ENCODE measurements at places on chromosomes 11 and 22.
A peak's percentile ranks its signal among the peaks of the same experiment; 100 is the strongest.

GRCh38 chr11:93542811-93543229, 371 bp downstream of the SMCO4 start:
- no peak for DNase-seq

DNA sequence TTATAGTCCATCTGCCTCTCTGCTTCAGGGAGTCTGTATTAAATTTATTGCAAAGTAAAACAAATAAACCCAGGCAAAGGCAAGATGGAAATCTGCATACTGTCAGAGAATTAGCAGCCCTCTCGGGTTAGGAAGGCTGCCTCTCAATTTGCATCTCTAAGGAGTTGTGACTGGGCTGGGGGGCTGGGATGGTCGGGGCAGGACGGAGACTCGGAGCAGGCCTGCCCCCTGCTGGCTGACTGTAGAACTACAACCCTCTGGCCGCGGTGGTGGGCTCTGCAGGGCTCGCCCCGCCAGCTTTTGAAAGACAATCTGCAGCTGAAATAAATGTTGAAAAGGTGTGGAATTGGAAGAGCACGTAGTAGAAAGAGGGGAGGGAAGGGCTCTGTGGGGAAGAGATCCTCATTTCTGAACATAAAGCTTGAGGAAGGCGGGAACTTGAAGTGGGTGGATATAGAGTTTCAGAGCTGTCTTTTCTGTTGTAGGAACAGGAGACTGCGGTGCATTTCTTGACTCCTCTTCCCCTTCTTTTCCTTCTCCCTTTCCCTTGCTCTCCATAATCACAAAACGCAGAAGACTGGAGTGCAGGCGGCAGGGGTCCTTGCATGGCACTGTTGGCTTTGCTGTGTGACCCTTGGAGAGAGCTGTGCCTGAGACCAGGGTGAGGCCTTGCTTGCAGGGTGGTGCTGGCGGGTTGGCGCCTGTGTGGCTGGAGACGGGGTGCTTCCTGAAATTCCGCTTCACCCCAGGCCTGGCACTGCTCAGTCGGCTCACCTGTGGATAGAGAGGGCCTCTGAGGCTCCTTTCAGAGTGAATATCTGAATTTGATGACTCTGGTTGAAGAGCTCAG, 22.6 kb upstream of the PKNOX2 start:
- DNase-seq, result peak; percentile 55

GRCh38 chr22:43135565-43135964, 7.6 kb downstream of the MCAT start:
- no peak for DNase-seq

- DNase-seq, result no peak
Measured at GRCh38 chr11:15896530-15896929, 459.8 kb downstream of the SOX6 start.

DNA sequence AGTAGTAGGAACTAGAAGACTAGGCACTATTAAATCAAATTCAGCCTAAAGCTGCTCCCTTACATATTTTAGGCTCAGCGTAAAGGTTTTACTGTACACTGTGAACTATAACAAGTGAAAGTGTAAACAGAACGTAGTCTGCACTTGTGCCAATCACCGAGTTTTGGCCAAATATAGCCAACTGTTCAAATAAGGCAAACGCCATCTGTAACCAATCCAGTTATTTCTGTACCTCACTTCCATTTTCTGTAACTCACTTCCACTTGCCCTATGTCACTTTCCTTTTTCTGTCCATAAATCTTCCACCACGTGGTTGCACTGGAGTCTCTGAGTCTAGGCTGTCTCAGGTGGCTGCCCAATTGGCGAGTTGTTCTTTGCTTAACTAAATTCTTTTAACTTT, 2132.2 kb downstream of the LRRC4C start:
- DNase-seq, result no peak

DNA sequence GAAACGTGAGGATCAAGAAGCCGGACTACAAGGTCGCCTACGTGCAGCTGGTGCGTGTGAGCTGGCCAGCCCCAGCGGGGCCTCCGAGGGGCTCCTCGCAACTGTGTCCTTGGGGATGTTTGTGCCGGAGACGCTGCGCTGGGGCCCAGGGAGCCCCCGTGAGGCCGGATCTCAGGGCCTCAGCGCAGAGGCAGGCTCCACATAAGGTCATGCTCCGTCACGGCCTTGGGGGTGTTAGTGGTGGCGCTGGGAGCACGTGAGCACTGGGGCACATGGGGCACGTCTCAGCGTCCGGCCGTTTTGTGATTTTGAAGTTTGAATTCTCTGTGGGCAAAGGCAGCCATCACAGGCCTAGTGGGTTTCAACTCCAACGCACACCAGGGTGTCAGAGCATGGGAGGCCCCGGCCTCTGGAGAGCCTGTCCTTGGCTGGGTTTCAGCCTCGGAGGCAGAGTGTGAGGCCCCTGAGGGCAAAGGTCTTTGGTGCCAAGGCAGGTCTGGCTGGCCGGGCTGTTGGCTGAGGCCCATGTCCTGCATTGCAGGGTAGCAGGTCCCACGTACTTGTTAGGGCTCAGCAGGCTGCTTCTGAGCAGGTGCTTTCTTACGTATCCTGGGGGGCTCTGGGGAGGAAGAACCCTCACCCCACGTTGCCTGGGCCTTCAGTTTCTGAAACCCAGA, 5.8 kb downstream of the MRPL23 start:
- no peak for DNase-seq

DNA sequence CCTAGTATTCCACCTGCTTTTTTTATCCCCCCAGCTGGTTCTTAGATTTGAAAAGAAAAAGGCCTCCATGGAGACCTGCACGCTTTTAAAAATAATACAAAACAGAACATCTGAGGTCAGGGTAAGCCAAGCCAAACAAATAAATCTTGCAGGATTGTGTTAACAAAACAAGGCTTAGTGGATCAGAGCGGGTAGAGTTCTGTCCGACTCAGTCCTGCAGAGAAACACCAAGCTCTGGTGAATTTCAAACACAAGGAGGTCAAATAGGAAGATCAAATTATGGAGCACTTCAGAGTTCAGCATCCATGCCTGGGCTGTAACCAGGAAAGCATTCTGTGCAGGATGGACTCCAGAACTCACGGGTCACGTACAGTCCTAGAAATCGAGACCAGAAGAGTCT, 86.9 kb downstream of the SYN3 start:
- DNase-seq, result no peak

GRCh38 chr11:87300640-87301380, 263.1 kb downstream of the TMEM135 start:
- no peak for DNase-seq

DNA sequence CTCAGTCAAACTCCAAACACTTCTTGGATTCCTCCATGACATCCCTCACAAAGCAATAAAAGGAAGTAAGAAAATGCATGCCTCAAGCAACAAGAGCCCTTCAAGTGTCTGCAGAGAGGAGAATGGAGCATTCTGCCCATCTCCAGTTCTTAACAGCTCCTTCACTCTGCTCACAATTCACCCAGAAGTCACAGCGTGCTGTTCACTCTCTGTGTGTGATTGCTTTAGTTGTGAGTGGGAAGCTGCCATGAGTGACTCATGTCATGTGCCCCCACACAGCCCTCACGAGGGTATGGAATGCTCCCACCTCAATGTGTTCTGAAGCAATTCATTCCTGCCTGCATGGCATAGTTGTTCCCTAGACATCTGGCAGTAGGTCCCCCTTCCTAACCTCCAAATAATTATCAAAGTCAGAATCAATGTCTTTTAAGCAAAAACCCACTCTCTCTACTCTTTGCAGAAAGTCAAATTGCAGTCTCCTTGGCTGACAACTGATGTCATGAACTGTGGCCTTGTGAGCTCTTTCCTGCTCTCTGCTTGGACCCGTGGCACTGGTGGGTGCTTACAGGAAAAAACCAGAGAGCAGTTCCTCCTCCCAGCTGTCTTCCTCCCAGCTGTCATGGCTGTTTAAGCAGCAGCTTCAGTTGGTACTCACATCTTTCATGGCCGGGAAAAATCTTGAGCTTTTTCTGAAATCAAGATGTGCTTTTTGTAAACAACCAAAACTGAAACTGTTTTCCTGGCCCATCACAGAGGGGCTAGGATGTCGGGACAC, 112.1 kb upstream of the SPON1 start:
- DNase-seq, result no peak

- DNase-seq, result no peak
Measured at GRCh38 chr11:116501728-116502127, 271.1 kb downstream of the BUD13 start.

- DNase-seq, result no peak
Measured at GRCh38 chr11:123892031-123892430, 6.6 kb upstream of the TMEM225 start.

DNA sequence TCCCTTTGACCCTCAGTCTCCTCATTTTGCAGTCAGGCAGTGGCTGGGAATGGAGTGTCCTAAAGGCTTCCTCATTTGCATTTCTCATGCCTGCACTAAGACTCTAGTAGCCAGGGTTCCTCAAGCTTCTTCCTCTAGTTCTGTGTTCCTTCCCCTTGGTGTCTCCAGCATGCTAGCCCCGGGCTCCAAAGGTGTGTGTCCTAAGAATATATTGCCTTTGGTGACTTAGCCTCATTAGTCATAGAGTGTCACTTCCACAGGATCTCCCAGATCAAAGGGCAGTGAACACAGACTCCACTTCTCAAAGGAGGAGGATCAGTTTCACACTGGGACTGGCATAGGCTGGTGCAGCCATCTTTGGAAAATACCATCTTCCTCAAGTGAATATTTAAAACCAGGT, 21.4 kb upstream of the ACER3 start:
- DNase-seq, result peak; percentile 43

DNA sequence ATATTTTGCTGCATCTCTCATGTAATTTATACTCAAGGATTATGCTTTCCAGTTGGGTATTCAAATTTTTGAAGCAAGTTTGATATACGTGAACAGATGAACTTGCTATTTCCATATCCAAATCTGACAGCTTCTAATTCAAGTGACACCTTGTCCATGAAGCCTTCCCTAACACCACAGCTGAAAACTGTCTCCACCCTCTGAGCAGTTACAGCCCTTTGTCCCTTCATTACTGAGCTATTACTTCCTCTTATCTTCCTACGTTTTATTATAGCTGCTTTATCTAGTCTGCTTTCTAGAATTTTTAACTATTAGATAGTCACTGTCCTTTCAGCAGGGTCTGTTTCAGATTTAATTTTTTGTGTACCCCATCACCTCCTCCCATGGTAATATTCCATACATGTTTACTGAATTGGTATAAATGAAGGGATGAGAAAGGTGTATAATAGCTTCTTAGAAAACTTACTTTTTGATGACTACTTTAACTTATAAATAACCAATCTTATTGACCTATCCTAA, 13.3 kb upstream of the PRSS23 start:
- DNase-seq, result no peak

GRCh38 chr11:76131671-76132631, 74.4 kb downstream of the WNT11 start:
- no peak for DNase-seq

GRCh38 chr22:22776121-22776520, 111.5 kb upstream of the IGLL5 start:
- DNase-seq, result no peak

DNA sequence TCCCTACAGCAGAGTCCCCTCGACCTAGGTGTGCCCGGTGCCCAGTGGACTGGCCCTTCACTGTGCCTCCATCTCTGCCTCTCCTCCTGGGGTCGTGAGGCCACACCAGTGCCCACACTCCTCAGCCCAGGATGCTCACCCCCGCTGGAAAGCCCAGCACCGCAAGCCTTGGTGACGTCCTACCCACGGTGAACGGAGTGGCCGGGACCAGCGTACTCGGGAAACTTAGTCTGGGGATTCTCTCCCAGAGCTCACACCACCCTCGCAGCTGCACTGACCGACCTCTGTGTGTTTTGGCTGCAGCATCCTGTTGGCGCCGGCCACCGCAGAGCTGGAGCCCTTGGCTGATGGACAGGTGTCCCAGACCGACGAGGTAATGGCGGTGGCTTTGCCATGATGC, 35.5 kb upstream of the KRTAP5-7 start:
- no peak for DNase-seq

DNA sequence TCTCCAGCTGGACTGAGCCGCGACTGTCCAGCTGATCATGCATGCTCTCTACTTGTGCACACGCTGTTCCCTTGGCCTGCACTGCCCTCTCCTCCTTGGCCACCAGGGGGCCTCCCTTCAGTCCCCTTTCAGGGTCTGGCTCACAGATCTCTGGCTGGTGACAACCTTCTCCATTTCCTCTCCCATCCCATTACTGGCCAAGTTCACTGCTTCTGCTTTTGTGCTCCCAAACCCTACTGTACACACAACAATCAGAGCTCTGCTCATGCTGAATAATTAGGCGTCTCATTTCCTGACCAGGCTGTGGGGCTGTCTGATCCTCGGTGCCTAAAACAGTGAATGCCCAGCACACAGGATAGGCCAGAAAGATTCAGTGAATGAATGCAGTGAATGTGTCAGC, 224.0 kb upstream of the NARS2 start:
- DNase-seq, result peak; percentile 71

- DNase-seq, result peak; percentile 58
Measured at GRCh38 chr22:35842954-35843353, 125.3 kb downstream of the APOL5 start.

DNA sequence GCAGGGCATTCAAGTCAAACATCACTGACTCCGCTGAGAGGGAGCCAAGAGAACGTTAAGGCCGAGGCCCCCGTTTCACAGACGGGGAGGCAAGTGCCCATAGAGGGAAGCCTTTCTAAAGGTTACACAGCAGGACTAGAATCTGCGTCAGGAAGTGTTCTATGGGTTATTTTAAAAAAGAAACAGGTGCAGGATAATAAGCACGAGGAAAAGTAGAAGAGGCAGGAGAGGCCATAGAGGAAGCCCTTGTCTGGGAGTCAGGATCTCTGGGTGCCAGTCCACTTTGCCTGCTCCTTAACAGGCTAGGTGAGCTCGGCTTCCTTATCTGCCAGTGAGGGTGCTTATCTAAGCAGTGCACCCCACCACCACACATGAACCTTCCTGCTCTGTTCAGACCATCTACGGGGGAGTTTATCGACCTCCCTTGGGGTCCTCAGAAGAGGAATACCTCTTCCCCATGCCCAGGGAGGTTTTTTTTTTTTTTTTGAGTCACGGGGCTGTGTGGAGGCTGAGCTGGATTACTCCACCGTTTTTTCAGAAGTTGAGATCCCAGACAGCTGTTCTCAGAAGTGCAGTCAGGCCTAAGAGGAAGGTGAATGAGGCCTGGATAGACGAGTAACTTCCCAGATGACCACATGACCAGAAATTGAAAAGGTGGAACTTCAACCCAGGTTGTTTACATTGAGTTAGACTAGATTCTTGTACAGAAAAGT, 1.2 kb upstream of the FCHSD2 start:
- DNase-seq, result peak; percentile 38

GRCh38 chr11:100119176-100119575, 567.9 kb upstream of the ARHGAP42 start:
- no peak for DNase-seq

DNA sequence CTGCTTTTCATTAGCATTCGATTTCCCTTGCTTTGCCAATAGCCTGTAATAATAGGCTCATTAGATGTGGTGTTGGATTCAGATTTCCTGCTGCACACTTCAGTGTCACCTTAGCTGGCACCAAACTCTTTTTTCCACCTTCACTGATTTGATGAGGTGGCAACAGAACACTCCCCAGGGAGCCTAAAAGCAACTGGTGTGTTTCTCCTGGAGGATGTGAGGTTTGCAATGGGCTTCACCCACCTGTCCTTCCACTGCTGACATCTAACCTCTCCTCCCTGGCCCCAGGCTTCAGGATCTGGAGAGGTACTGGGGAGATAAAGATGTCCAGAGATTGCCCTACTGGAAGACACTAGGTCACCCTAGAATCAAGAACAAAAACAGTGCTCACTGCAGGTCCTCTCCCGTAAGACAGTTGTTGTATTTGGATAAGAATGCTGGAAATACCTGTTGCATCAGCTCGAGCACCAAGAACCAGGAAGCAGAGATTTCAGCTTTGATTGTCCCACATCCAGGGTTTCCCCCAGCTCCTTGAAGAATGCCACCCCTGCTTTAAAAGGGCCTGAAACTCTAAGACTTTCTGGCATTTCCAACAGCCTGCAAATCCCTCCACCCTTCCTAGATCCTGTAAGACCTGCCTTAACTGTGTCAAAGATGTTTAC, 96.9 kb downstream of the SLC1A2 start:
- no peak for DNase-seq

All from HT-29 (cell line).